ENCODE measurements at places on chromosomes 6 and 20. TPM values are rescaled to one million over a fixed set of nuclear protein-coding genes. Genes with fewer than 3 reads are reported as not detected.

Gene RHAG
- 3.0 TPM for total RNA-seq

Gene PTPRA
- 88.3 TPM for total RNA-seq

Gene C20orf204
- 0.82 TPM for total RNA-seq

Gene RWDD2A
- total RNA-seq, result 2.4 TPM

Gene TMC2
- not detected for total RNA-seq

Gene TRIM15
- not detected for total RNA-seq

Gene CCDC28A
- total RNA-seq, result 17.7 TPM

Gene AARS2
- 19.6 TPM for total RNA-seq

Gene PHACTR1
- total RNA-seq, result 2.5 TPM

Gene KIAA0408
- total RNA-seq, result 33.1 TPM

Gene HDGFL1
- not detected for total RNA-seq

Gene OPN5
- total RNA-seq, result not detected

Gene KHDC1L
- total RNA-seq, result not detected

Gene ETV7
- 0.21 TPM for total RNA-seq

Gene DEFB127
- not detected for total RNA-seq

Gene CTAGE9
- total RNA-seq, result not detected
